Colonic mucosa (tissue), 4 donors: ENCODE measurements at places on chromosomes 3 and 15. TPM values are rescaled to one million over a fixed set of nuclear protein-coding genes. Genes with fewer than 3 reads are reported as not detected.

DNA sequence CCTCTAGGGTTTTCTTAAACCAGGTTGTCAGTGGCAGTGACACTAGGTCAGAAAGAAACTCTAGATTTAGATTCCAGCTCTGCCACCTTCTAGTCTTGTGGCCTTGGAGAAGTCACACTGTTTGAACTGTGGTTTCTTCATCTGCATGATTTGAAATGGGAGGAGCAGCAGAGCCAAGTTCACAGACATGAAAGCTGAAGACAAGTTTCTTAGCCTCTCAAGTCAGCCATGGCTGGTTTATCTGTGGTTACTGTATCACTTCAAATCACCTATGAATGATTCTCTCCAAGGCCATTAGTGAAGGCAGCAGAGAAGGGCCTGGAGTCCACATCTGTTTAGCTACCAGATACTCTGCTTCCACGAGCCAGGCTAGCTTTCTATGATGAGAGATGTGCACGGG, 15.6 kb downstream of the CLEC3B start:
- DNase-seq, result no peak

Gene CNTN6
- total RNA-seq, result not detected

DNA sequence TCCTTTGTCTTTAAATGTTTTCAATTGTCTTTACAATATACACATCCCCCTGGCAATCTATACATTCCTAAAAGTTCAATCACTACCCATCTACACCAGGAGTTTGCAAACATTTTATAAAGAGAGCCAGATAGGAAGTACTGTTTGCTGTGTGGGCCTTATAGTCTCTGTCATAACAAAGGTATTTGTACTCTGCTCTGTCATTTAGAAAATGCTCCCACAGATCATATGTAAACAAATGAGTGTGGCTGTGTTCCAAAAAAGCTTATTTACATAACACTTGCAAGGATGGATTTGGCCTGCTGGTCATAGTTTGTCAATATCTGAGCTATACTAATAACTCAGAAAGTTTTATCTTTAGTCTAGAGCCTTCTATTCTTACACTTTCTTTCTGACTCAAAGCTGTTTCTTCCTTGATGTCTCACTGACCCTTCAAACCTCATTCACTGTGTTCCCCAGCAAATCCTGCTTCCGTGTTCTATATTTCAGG, 511.9 kb downstream of the GBE1 start:
- DNase-seq, result no peak

Gene COLQ
- total RNA-seq, result 0.85 TPM

Gene MUC4
- 150 TPM for total RNA-seq

Gene TAGLN3
- total RNA-seq, result 1.8 TPM

DNA sequence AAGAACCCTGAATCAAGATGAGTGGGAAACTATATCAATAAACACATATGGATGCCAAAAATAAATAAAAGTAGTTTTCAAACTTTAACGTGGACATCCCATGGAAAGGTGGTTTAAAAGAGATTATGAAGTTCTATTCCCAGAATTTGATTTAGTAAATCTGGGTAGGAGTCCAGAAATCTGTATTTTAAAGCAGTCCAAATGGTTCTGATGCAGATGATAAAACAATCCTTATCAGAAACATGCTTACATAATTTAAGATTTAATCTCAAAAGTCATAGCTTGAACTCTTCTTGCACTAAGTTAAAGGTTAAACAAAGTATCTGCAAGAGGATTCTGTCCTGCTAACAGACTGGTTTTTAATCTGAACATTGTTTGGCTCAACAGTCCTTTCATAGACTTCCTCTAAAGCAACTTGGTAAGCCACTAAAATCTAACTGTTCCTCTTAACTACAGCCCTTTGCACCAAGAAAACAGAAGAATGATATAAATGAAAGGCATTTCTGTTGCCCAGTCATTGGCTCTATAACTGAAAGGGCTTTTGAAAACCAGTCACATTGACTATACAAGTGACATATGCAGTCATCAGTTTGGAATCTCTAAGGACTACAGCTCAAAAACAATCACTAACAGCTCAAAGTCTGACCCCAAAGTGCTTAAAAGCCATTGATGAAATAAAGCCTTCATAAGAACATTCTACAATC, 23.4 kb upstream of the MAP4 start:
- no peak for DNase-seq

Gene LIPC
- total RNA-seq, result 13.8 TPM

DNA sequence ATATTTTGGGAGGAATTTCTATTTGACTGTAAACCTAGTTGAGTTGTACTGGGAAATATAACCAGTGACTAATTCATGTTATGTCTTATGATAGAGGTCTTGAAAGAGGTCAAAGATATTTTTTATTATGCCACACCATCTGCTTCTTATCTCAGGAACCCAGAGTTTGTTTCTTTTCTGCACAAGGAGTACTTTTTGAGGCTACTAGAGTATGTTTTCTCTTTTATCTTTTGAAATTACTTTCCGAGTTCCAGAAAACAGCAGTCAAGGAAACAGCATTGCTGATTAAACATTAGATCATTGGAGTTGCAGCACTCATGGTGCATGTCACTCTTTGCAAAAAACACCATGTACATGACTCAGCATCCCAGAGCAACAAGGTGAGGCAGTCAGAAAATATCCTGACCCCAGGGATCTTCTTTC, 645.8 kb upstream of the NR2F2 start:
- no peak for DNase-seq

Gene PLSCR5
- total RNA-seq, result not detected

GRCh38 chr3:9179826-9180763, 69.4 kb downstream of the SRGAP3 start:
- DNase-seq, result no peak

GRCh38 chr3:128198313-128198712, 45.0 kb downstream of the EEFSEC start:
- DNase-seq, result no peak

GRCh38 chr15:65323071-65323511, 18.6 kb downstream of the RNU5B-1 start:
- no peak for DNase-seq

DNA sequence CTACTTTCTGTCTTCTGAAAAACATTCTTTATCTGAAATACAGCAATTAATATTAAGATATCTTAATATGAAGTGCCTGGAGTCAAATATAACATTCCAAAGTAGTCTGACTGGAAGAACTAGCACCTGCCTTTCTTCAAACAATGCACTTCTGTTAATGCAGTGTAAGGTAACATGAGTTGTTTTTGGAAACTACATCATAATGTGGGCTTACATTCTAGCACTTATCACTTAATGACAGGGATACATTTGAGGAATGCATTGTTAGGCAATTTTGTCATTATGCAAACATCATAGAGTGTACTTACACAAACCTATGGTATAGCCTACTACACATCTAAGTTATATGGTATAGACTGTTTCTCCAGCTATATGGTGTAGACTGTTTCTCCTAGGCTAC, 49.2 kb downstream of the SLC15A2 start:
- DNase-seq, result no peak

Gene DPPA2
- total RNA-seq, result not detected

DNA sequence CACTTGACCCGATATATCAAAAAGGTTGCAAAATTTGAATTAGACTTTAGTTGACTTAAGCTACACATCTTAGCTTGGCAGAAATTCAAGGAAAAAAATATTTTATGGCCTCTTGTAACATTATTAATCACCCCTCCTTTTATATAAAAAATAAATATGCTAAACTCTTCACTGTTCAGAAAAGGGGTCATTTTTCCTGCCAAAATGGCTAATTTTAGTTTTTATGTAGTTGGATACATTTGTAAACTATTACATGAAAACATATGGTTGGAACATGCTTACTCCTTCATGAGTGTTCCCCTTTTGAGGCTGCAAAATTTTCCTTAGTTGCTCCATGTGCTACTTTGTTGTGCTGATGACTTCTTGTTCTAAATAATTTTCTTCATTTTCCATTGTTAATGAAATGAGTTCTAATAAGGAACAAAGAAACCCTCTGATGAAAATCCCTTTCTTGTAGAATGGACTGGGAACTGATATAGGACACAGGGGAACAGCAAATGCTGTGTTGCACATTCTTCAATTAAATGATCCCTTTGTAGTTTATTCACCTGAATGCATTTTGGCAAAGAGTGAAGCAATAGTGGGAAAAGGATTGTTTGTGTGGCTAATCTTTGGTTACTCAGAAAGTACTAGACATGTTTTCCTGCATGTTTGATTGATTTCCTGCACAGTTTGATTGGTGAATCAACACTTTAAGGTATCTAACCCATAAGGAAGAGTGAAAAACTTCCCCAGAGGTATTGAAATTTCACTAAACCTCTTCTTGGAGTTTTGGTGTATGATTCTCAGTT, 349.3 kb downstream of the TIGIT start:
- DNase-seq, result no peak

DNA sequence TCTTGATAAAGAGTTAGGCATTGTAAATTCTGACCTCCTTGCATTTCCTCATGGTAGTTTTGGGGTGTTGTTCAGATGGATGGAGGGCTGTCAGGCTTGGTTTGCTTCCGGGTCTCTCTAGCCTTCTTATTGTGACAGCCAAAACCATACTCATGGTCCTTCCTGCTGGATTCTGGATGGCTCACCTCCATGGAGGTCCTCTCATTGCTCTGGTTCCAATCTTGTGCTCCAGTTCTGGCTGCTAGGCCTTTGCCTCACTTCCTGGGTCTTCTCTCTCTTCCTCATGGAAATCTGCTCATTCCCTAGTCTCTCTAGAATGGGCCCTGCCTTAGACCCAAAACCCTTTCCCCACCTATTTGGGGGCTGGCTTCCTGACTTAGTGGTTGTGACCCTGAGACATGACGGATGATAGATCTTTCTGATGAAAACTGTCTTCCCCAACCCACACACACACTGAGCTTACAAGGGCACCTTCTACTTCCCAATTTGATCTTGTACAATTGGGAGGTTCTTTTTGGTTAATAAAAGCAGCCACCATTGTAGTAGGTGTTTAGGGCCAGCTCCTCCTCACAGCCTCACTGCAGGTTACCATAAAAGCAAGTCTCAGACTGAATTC, 66.2 kb upstream of the XCR1 start:
- DNase-seq, result no peak

GRCh38 chr3:172148241-172148640, 108.9 kb downstream of the FNDC3B start:
- DNase-seq, result no peak

Gene SHC4
- total RNA-seq, result 0.30 TPM

DNA sequence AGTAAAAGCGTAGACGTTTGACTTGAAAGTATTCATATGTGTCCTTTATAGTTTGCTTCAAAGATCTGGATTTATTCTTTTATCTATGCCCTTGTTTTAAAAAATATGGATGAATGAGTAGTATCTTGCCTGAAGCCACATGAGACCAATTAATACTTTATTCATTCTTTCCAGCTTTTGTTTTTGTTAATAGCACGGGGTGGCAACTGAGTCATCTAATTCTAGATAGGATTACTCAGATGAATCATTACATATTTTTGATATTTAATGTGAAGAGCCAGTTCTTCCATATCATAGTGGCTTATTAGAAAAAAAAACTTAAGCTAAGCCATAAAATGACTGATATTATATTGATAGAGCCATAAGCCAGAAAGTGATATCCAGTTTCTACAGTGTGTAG, 121.9 kb downstream of the BBX start:
- DNase-seq, result no peak

DNA sequence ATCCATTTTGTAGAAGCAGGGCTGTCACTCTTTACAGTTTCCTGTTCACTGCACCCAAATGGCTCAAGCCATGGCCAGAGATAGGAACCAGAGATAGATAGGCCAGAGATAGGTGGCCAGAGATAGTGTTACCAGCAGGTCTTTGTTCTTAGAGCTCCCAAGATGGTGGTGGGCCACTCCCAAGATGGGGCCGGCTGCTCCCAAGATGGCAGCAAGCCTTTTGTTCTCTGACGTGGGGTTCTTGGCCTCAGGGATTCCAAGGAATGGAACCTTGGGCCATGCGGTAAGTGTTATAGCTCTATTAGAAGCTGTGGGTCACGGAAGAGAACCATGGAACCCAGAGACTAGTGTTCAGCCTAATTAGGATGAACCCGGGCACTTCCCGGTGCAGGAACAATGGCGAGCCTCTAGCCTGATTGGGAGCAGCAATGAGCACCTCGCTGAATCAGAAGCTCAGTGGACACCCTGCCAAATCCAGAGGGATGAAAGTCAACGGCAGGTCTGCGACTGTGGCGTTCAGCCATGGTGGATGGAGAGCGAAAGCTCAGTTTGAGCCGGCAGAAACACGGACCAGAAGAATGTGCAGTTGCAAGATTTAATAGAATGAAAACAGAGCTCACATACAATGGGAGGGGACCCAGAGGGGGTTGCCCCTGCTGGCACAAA, 45.0 kb upstream of the CD96 start:
- no peak for DNase-seq

- no peak for DNase-seq
These were observed 24.3 kb upstream of the PLXNA1 start for GRCh38 chr3:126958638-126959085.

DNA sequence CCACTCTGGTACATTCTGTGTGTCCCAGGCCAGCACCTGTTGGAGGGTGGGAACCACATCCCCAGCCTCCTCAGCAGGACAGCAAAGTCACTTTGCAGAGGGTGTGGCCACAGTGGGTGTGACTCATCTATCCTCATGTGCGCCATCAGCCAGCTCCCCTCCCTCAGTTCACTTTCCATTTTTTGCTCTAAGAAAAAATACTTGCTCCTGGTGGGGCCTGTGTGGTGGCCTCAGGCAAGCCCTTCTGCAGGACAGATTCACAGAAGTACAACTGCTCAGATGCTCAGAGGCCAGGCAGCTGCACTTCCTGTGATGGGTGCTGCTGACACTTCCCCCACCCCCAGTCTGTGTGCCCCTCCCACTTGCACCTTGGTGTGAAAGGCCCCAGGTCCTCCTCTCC, 78.3 kb upstream of the ALDH1L1 start:
- DNase-seq, result no peak

- no peak for DNase-seq
These were observed 24.8 kb upstream of the RBMS3 start for GRCh38 chr3:29255854-29256696.

DNA sequence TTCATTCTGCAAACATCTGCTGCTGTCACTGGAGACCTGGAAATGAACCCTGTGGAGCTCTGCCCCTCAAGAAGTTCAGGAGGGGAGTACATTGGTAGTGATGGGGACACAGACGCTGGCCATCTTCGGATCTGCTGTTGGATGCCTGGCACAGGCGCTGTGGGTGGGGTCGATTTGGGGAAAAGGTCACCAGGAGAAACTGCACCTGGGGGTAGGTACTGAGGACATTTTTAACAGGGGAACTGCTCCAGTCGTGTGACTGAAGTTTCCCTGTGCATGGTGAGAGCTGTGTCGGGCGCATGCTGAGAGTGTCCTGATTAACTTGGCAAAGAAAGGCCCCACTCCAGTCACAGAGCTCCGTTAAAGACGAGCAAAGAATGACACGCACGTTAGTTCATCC, 3.4 kb downstream of the UROC1 start:
- no peak for DNase-seq

DNA sequence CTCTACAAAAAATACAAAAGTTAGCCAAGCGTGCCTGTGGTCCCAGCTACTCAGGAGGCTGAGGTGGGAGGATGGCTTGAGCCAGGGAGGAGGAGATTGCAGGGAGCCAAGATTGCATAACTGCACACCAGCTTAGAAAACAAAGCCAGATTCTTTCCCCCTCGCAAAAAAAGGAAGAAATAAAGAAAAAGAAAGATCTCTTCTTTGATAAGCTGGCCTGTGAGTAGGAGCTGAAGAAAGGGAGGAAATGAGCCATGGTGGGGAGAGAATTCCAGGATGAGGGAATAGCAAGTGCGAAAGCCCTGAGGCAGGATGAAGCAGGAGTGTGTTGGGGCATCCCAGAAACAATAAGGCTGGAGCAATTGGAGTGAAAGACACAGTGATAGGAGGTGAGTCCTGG, 24.5 kb upstream of the TOP2B start:
- no peak for DNase-seq

Gene PRSS50
- total RNA-seq, result not detected
